Hypothalamus (tissue), 51 donors: ENCODE measurements at places on chromosomes 16 and 17.

DNA sequence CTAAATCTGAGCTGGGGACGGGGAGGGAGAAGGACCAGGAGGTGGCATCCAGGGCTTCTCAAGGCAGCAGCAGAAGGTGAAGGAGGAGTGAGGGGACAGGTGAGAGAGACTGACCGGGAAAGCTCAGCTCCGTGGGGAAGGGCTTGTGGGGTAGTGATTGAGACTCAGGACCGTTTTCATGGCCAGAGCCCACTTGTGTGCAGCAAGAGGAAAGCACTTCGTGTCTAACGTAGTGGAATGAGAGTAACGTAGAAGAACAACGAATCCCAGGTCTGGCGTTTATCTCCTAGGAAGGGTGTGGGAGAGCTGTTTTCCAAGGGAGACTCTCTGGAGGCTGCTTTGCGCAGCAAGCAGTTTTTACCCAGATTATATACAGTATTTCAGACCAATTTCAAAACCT lies 1.3 kb upstream of the CDH3 start:
- DNase-seq = no peak

DNA sequence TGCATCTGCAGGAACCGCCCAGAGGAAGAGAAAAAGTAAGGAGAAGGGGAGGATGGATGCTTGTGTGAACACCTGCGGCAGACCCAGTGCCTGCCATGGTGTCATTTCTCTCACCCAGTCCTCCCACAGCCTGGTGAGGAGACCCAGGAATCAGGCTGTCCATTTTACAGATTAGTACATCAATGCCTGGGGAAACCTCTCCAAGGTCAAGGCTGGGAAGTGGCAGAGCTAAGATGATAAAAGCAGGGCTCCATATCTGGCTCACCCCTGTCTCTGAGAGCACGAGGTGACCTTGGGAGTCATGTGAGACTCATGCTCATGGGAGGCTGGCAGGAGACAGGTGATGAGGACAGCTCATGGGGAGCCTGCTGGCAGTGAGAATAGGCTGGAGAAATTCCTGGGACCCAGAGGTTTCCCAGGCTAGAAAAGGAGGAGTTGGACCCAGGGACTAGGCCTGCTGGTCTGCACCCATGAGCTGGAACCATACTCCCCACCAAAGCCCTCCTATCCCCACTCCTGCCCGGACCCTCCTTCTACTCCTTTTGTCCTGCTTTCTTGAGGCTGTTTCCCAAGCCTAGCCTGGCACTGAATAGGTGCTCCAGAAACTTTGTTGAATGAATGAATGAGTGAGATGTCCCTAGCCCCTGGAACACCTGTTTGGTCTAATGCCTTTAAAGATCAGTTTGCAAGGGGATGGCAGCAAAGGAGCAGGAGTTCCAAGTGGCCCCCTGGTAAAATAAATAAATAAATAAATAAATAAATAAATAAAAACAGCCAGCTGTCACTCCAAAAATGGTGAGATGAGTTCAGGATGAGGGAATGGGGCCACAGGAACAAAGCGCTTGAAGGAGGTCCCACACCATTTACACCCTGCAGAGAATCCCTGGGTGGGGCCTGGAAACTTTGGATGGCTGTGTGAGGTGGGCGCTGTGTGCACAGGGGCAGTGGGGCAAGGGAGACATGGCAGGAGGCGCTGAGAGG lies 1.6 kb downstream of the ZNF629 start:
- no peak for DNase-seq

DNA sequence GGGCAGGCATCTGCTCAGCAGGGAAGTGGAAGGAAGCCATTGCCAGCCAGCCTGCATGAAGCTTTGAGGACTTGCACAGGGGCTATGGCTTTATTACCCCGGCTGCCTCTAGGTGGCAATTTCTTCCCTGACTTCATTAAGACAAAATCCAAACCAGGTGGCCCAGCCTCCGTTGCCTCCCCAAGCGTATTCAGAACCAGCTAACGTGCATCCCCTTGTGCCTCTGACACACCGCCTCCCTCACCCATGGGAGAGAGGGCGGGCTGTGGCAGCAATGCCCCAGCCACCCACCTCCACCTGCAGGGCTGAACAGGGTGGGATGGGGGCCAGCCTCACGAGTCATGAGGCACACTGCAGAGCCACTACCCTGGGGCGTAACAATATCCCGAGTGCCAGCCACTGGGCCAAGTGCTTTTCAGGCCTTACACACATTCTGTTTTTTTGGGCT lies 6.8 kb downstream of the KIFC3 start:
- DNase-seq = no peak

GRCh38 chr17:46821482-46822387 lies 3.2 kb upstream of the WNT3 start:
- DNase-seq = no peak

DNA sequence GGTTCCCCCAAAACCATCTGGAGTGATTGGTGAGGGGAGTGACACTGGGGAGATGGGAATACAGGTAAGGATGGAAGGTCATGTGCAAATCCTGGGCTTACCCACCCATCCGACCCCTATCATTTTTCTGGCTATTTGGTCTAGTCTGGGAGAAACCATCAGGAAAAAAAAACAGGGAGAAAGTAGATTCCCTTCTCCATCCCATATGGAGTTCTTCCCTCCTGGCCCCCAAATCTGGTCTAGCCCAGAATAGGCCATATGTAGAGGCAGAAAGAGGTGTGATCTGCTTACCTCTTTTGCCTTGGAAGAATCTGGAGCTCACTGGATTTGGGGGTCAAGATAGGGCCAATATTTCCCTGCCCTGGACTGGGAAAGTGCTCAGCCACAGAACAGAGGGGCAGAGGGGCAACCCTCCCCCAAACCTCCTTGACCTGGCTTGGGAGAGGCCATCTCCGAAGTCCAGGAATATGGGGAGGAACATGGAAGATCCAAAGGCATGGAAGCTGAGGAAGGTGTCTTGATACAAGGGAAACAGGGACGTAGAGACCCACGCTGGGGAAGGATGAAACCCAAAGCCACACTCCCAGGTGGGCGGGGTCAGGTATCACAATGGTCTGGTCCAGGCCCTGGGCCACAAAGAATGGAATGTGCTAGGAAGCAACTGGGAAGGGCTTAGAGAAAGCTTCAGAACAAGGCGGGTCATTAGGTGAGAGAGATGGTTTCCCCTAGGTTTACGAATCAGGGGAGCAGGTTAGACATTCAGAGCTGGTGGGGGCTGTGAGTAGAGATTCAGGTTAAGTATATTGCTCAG lies 16.2 kb downstream of the CHRNB1 start:
- DNase-seq = no peak

DNA sequence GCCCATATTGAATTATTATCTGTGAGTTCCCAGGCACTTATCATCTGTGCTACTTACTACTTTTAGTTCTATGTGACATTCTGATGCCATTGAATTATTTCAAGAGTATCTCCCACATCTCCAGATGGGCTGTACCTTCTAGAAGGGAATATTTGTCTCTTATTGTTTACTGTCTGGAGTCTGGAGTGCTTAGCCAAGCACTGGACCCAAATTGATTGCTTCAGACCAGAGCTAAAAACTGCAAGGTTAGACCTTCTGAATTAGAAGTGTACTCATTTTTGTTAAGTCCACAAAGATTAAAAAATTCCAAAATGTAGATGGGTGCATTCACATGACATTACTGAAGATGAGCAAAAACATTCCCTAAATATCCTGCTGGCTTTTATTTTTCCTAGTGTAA lies 16.0 kb upstream of the KRT222 start:
- no peak for DNase-seq

- peak; percentile 32 for DNase-seq
These were observed at the start of gene MT1F for GRCh38 chr16:56657555-56658326. TSS of gene MT1F (plus strand) at chr16:56657959. CDS start at chr16:56658059, 100 bp downstream.

DNA sequence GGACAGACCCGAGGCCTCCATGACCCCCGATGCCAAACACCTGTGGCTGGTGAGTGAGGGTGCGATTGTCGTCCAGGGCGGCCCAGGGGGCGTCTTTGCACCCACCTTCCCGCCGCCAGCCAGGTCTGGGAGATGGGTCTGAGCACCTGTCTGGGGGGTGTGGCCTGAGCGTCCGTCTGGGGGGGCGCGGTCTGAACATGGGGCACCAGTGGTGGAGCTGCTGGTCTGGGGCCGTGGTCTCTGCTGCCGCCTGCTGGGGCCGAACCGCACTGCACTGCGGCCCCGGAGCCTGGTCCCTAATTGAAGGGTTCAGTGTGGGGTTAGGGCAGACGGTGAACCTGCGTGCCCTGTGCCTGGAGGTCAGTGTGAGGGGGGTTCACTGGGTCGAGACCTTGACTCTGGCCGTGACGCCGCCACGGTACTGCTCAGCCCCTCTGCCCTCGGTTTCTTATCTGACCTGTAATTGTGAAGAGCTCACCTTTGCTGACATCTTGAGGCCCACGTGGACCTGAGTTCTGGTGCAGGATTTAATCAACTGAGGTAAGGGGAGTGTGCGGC lies 12.6 kb upstream of the TCF25 start:
- peak; percentile 39 for DNase-seq

DNA sequence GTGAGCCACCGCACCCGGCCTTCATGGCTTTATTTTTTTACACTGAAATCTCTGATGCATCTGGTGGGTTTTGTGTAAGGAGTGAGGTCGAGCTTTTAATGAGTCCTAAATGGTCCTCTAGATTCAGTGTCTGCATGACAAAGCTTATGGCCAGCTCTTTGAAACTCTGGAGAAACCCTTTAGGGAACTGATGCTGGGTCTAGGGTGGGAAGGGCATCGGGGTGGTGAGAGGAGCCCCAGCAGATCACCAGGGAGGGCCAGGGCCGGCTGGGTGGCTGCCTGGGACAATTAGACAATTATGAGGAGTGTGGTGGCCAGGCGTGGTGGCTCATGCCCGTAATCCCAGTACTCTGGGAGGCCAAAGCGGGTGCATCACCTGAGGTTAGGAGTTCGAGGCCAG lies 93.9 kb downstream of the SEC14L1 start:
- DNase-seq = no peak
